Osteoblast (primary cell): ENCODE measurements at places on chromosomes 16 and 17. TPM values are rescaled to one million over a fixed set of nuclear protein-coding genes. Genes with fewer than 3 reads are reported as not detected.

The KRT32 gene
- not detected in 2 replicates for total RNA-seq

The GABARAPL2 gene
- total RNA-seq: 32.9 and 36.8 TPM in 2 replicates

DNA sequence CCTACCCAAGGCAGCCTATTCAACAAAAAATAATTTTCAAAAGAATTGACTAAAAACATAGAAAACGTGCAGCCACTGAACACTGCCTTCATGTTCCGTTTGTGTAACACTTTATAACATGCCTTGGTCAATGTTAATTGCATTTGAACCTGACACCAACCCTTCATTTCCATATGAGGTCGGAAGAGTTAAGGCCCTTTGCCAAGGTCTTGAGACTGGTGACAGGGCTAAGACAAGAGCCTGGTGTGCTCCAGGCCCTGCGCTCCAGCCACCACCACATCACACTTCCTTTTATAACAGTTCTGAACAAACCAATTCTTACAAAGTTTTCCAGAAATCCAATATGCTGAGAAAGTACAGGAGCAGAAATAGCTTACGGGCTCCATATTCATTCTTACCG is 4.2 kb downstream of the BBS2 start:
- DNase-seq: no peak

The ENPP7 gene
- not detected in 2 replicates for total RNA-seq

- peak; percentile 57 for DNase-seq
Measured at GRCh38 chr17:326010-326621, 26.5 kb downstream of the RPH3AL start.

DNA sequence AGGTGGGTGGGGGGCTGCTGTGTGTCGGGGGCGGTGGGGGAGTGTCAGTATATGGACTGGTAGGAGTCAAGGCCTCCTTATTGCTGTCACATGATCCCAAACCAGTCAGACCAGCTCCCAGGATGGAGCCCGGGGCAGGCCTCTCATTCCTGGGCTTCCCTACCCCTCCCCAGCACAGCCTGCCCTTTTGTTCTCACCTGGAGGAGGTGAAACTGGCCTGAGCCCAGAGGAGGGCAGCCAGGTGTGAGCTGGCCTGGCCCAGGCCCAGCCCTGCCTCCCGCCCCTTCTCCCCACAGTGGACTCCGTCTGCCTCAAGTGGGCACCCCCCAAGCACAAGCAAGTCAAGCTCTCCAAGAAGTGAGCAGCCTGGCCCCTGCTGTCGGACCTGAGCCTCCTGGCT is 4.6 kb downstream of the PRSS8 start:
- peak; percentile 77 for DNase-seq

GRCh38 chr16:5071681-5072333 is at the start of gene ALG1:
TSS of gene ALG1 (plus strand) at chr16:5071843. CDS start at chr16:5071850, 7 bp downstream.
- DNase-seq: peak; percentile 97

The ETV4 gene
- total RNA-seq: 0.72 and 1.2 TPM in 2 replicates

- no peak for DNase-seq
Measured at GRCh38 chr16:48635199-48635718, 25.3 kb upstream of the N4BP1 start.

The KRT25 gene
- not detected in 2 replicates for total RNA-seq

The OR1A1 gene
- not detected in 2 replicates for total RNA-seq

- DNase-seq: peak; percentile 66
Measured at GRCh38 chr16:22324787-22325597, 27.8 kb downstream of the POLR3E start.

DNA sequence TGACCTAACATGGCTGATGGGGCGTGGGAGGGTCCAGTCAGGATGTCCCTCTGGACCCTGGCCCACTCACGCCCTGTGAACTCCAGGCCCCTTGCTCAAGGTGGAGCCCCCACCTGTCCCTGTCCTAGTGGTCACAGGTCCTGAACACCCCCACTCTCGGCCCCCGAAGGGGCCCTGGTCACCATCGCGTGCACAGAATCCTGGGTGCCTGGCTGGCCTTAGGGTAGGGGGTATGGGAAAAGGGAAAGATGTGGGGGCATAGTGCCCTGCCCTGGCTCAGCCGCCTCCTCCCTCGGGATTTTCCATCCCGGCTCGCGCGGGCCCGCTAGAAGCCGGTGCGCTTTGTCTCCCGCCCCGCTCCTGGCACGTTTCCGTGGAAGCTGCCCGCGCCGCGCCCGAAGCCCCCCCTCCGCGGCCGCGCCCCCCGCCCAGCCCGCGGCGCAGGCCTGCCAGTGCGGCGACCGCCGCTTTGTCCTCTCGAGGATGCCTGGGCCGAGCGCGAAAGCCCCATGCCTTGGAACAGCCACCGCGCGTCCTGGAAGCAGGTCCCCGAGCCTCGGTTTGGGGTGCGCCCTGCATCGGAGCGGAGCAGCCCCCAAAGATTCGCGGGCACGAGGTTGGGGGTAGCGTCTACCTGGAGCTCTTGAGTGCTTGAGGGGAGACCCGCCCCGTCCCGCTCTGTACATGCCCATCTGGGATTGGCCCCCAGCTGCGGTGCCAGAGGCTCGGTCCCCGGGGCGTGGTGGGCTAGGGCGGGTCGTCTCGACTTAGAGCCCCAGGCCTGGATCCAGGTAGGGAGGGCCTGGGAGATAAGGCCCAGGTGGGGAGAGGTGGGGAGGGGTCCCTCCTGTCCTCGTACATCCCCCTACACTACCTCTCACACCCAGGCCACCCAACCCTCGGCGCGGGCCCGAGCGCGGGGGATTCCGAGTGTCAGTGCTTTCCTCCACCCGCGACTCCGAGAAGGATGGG is 1.3 kb downstream of the SMPD3 start:
- DNase-seq: peak; percentile 58

- DNase-seq: peak; percentile 95
Measured at GRCh38 chr17:42179911-42180410, 981 bp downstream of the KCNH4 start.

- DNase-seq: peak; percentile 94
Measured at GRCh38 chr17:44708401-44709263, at the start of gene DBF4B. TSS of gene DBF4B (plus strand) at chr17:44708665. CDS start at chr17:44708821, 156 bp downstream.

DNA sequence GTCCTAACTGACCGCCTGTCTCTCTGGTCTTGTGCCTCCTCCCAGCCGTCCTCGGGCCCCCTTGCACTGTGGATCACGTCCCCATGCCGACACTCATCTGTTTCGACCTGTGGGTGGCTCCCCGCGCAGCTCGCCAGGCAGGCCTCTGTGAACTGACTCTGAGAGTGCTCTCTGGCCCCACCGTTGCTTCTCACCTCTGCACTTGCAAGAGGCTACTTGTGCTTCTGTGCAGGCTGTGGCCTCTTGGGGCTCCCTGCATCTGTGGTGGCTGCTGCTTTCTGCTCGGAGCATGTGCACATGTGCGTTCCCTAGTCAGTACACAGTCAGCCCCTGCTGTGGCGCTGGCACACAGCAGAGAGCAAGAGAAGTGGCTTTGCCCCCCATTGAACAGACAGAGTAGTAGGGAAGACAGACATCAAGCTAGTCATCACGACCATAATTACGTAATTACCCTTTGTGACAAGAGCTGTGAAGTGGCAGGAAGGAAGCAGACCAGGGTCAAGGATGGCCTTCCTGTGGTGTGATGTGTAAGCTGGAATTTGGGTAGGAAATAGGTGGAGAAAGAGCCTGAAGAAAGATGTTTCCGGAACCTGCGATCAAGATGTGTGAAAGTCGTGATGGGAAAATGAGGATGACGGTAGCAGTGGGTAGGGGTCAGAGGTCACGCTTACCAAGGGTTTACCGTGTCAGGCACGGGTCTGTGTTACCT is 256.0 kb upstream of the CACNG5 start:
- no peak for DNase-seq

The GID4 gene
- total RNA-seq: 13.0 and 13.3 TPM in 2 replicates

The DPEP3 gene
- not detected in 2 replicates for total RNA-seq

The GINS2 gene
- total RNA-seq: 1.2 and 1.8 TPM in 2 replicates

DNA sequence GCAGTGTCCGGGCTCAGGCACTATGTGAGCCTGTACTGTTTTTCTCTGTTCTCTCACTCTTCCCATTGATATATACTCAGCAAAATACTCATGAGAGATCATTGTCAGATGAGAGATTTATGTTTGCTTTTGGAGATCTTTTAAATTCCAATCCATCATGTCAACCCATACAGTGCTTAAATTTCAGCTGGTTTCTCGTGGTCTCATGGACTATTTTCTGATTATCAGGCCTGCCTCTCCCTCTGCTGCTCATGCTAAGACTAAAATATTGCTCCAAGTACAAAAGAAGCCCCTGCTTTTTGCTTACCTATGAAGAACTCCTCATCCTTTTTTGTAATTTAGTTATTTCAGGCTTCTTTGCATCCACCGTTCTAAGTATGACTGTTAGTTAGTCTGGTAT is 547.2 kb downstream of the KCNJ2 start:
- DNase-seq: no peak

DNA sequence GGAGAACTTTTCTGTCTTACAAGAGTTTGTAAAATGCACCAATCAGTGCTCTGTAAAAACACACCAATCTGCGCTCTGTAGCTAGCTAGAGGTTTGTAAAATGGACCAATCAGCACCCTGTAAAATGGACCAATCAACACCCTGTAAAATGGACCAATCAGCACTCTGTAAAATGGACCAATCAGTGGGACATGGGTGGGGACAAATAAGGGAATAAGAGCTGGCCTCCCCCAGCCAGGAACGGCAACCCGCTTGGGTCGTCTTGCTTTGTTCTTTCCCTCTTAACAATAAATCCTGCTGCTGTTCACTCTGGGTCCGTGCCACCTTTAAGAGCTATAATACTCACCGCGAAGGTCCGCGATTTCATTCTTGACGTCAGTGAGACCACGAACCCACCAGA is 18.5 kb upstream of the KCNG4 start:
- no peak for DNase-seq
